ENCODE measurements at places on chromosomes 16 and 17.

DNA sequence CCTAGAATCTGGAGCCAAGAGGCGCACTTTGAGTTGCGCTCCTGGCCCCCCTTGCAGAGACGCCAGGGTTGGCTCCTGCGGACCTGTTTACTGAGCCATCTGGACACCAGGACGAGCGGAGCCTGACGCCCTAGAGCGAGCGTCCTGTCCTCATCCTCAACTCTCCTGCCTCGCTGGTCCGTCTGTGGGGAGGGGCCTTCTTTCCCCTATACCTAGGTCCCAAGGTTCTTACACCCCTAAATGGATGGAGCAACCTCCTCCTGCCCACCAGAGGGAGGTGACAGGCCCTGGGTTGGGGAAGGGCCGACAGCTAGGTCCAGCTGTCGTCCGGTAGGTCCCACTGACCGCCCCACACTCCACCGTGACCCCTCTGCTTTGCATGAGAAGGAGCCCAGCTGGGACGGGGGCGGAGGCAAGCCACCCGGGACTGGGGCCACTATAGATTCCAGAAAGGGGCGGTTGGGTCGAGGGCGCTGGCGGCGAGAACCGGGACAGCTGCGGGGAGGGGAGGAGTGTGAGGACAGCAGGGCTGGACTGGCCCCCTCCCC, 3.1 kb upstream of the LHX1 start:
- DNase-seq = no peak

GRCh38 chr17:45376171-45377005, 56.3 kb downstream of the ARHGAP27 start:
- DNase-seq = no peak

GRCh38 chr17:930258-930657, 49.3 kb downstream of the NXN start:
- no peak for DNase-seq

GRCh38 chr17:65453204-65453931, 108.1 kb downstream of the AXIN2 start:
- DNase-seq = no peak

GRCh38 chr17:67326440-67326839, 39.9 kb downstream of the PSMD12 start:
- no peak for DNase-seq
